ENCODE measurements at places on chromosomes 3 and 15.

- no peak for DNase-seq
Observed at GRCh38 chr3:112730210-112730609, 89.3 kb upstream of the CCDC80 start.

DNA sequence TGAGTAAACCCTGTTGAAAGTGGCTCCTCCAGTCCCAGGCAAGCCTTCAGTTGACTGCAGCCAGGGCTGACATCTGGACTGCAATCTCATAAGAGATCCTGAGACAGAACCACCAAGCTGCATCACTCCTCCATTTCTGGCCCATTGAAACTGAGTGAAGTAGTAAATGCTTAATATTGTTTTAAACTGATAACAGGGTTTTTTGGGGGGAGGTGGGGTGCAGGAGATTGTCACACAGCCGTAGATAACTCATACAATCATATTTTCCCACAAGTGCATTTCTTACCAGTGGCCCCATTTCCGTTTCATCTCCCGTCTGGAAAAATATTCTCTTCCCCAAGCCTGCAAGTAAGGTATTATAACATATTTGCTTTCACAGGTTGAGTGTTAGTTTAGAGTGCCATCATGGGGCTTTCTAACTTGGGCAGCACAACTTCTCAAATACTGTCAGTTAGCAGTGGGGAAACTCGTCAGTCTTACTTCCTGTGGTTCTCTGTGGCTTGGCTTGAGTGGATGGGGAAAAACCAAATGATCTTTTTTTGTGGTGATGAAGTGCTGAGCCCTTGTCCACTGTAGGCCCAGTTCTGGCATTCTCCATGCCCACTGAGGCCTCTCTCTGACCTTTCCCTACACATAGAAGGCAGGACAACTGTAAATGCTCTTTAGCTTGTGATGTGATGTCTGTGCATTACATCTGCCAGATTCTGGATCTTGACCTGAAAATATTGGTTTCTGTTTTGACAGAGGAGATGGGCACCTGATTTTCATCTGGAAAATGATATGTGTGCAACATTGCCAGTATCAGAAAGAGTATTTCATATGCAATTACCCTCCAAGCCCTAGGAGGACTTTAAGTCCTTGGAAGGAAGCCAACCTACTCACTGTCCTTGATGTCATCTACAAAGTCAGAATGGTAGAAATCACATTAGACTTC is 90.1 kb upstream of the BHLHE40 start:
- no peak for DNase-seq

- no peak for DNase-seq
Observed at GRCh38 chr3:178304758-178305467, 231.3 kb upstream of the KCNMB2 start.

- no peak for DNase-seq
Observed at GRCh38 chr15:75149867-75150709, 51.6 kb upstream of the C15orf39 start.

DNA sequence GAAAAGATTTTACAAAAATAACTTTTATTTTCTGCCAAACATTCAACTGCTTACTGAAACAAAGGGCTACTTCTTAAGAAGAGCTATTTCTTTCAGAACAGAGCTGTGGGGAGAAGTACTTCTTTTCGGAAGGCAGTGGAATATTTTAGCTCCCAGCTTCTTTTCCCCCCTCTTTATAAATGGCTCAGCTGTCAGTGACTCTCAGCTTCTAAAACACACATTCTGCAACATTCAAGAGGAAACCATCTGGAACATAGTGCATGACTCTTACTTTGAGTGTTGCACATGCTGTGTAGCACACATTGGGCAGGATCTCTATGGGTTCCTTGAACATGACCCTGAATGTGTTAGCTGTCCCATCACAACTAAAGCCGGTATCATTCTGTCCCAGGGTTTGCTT is 7.0 kb upstream of the C15orf40 start:
- no peak for DNase-seq

GRCh38 chr15:53987480-53987879 is 9.2 kb downstream of the UNC13C start:
- DNase-seq = no peak

DNA sequence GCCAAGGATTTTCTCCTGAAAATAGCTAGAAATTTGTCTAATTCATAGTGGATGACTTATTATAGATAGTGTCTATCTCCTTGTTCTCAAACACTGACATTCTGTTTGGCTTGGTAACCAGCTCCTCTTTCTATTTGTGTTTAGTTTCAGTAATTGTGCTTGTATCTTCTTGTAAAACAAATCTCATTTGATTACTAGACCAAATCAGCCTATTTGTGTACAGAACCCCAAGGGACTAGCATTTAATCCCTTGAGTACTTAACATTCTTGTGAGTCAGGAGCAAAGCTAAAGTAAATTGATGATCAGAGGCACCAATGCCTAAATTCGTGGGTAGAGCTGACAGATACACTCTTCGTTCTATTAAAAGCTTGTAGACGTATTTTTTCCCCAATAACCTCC is 306.5 kb upstream of the SLITRK3 start:
- no peak for DNase-seq

GRCh38 chr15:29398907-29399306 is 129.3 kb upstream of the NSMCE3 start:
- DNase-seq = no peak

- no peak for DNase-seq
Observed at GRCh38 chr3:111824351-111824750, 34.7 kb upstream of the PHLDB2 start.

DNA sequence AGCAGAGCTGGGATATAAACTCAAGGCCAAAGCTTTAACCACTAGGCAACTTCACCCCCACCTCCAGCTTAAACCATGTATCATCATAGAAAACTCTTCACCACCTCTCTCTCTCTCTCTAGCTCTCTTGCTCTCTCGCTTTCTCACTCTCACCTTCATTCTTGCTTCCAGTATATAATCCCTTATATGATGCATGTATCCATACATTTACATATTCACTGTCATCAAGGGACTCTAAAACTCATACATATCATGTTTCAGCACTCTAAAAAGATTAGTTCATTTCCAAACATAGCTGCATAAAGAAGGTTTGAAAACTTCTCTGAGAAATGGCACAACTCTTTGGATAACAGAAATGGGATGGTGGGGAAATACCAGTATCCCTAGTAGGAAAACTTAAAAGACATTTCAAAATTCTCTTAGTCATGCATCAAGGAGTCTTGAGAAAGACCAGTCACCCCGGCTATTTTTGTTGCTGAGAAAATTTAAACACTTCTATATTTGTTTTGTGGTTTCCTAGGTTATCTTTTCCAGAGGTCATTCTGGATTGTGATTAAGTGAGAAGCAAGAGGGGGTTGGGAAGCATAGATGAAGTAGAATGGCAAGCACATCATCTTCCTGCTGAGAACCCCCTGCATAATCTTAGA is 447.8 kb upstream of the THBS1 start:
- DNase-seq = no peak

DNA sequence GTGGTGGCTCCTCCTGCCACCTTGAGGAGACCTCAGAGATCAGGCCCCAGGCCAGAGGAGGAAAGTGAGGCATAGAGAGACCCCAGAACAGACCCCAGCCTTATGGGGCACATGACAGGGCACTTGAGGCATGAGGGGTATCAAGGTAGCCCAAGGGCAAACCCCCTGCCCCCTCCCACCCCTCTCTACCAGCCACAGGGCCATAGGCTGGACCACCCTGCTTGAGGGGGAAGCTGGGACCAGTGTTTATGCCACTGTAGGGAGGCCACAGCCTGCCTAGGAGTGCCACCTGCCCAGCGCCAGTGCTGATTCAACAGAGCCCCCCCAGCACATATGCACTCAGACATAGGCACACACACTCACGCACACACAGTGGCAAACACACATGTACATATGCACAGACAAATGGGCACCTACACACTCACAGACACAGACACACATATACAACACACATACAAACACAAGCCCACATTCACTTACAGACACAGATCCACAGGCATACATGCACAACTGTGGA is 10.3 kb downstream of the MYL3 start:
- DNase-seq = no peak

DNA sequence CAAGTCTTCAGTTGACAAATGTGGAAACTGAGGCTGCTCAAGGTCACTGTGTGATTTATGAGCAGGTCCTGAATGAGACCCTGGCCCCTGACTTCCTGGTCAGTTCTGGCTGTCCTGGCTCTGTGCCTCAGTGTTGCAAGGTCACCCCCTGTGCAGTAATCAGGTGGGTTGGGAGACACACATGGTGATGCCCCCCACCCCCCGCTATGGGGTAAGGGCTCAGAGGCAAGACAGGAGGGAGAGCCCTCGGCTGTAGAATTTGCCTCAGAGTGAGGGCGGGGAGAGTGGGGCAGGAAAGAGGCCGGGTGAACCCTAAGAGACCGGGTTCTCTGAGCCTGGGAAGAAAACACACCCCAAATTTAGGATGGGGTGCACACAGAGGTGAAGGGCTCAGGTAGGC is 98.5 kb downstream of the MEGF11 start:
- no peak for DNase-seq

- DNase-seq = no peak
Observed at GRCh38 chr3:178087376-178087775, 448.9 kb upstream of the KCNMB2 start.

DNA sequence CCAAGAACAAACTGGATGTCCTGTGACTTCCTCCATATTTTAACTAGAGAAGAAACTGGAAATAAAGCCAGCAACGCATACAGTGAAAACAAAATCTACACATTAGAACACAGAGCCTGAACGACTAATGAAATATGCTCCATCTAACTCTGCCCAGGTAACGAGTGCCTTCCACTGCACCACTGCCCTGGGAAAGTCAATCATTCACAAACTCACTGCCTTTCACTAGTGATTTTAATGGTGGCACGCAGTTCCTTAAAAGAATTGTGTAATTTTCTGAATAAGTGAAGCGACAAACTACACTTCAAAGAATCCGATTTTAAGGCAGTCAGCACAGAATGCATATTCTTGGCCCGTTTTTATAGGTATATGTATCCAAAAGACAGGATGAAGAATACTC is 416.0 kb downstream of the SHQ1 start:
- no peak for DNase-seq

GRCh38 chr3:134809427-134810051 is 14.5 kb downstream of the EPHB1 start:
- no peak for DNase-seq

DNA sequence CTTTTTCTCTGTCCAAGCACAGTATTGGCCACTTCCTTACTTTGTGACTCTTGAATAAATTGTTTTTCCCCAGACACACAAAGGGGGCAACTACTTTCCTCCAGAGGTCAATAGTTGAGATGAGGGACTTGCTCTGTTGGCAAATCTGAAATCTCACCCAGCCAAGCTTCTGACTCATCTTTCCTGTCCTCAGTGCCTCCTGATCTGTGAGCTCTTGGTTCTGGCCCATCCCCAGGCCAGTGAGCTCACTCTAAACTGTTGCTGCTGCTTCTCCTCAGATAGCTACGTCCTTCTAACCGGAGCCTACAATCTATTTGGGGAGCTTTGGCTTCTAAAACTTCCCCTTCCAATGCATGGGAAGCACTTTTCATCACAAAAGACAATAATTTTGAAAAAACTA is 50.0 kb upstream of the NMD3 start:
- no peak for DNase-seq

DNA sequence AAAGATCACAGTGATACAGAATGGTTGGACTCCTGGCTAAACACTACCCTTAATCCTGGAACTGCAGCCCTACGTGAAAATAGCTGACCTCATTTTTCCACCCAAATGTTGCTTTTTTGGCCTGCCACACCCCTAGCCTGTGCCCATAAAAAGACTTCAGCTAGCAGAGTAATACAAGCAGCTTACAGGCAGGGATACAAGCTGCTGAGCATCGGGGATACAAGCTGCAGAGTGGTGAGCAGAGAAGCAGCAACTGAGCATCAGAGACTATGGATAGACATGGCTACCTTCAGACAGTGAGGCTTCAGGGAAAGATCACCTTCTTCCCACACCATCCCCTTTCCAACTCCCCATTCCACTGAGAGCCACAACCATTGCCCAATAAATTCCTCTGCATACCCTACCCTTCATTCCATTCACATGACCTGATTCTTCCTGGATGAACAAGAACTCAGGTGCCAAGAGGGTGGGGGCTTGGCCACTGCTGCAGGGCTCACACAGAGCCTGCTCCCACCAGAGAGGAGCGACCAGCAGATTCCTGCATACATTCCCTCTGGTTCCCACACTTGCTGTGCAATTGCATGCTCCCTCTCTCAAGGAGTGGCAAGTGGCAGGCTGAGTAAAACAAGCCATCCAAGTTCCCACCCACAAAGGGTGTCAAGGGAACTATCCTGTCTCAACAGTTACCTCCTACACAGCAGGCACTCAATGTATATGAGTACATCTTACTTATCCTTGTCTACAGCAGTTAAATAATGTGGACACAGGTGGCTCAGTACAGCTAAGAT is 217.5 kb downstream of the ALCAM start:
- DNase-seq = no peak

DNA sequence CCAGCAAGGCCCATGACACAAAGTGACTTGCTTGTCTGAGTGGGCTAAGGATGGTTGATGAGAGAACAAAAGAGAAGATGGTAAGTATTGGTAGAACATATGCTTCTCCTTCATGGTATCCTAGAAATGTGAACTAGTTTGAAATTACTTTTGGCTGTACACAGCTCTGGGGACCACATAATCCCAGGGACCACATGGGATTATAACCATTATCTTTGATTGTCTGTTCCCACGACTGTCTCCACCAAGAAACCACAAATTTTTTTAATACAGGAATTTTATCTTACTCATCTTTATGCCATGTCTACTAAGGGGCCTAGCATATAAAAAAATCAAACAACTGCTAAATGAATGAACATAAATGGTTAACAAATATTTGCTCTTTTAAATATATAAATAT is 155.3 kb upstream of the PRICKLE2 start:
- DNase-seq = no peak

- DNase-seq = no peak
Observed at GRCh38 chr15:53675832-53676231, 83.6 kb downstream of the WDR72 start.

- DNase-seq = no peak
Observed at GRCh38 chr3:136495213-136495612, 245.1 kb downstream of the PCCB start.
